ENCODE measurements at places on chromosomes 4 and X.

DNA sequence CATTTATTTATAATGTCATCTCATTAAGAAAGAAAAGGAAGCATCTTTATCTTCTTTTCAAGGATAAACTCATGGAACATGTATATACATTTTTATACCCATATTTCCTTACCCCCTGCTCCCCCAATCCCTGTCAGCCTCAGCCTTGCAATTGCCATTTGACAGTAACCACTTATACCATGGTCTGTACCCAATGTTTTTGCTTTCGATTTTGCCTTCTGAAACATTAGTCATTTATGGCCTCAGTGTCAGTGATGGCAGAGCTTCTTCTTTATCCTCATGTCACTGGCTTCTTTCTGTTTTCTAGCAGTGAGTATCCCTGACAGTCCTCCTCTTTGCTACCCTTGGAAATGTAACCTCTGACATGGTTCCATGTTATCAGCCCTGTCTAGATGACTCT is 228.4 kb downstream of the SPRY1 start:
- no peak for DNase-seq

- no peak for DNase-seq
Measured at GRCh38 chrX:132483488-132483887, 5.3 kb downstream of the MBNL3 start.

GRCh38 chr4:123878976-123879375 is 482.4 kb downstream of the SPRY1 start:
- DNase-seq, result no peak

GRCh38 chr4:10605031-10605430 is 79.5 kb downstream of the CLNK start:
- no peak for DNase-seq

DNA sequence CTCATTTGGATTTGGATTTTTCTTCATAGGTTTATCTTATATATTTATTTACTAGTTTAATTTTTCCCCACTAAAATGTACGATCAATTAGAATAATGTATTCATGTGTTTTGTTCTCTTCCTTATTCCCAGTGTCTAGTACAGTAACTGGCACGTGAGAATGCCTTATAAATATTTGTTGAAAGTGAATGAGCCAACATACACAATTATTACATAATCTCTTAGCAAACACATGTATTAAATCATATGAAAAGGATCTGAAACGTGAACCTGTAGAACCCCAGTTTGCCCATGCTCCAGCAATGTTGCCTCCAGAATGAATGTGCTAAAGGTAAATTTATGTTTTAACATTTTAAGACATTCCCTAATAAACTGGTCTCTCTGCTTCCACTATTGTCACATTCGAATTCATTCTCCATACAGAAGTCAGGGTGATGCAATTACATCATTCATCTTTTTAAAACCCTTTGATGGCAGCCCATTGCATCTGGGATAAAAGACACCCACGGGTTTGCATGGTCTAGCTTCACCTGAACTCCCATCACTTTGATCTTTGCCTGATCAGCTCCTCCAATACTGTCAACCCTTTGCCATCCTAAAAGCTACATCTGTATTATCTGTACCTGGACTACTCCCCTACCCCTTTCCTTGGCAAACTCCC is 30.7 kb upstream of the AREG start:
- DNase-seq, result no peak

DNA sequence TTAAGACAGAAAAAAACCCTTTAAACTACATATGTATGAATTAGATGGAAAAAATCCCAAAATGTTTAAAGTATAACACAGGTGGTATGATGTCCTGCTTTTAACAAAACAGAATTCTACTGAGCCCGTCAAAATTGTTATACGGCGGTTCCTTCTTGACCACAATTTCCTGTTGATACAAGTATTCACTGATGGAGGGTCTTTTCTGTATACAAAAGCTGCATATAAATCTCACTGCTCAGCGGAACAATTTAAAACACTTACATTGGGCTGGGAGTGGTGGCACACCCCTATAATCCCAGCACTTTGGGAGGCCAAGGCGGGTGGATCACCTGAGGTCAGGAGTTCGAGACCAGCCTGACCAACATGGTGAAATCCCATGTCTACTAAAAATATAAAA is 62.4 kb downstream of the RPS6KA3 start:
- no peak for DNase-seq

DNA sequence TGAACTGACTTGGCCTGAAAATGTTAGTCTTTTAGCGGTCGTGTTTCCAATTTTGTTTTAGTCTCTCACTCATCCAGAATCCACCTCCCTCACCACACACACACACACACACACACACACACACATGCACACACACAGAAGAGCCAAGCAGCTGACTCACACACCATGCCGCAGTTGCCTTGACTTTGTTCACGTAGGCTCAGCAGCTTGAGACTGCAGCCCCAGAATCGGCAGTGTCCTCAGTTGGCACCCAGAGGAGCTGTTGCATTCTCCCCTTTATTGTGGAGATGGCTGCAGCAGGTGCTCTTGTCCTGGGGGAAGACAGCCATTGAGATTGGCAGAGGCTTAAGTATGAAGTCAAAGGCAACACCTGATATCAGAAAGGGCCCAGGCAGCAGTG is 20.9 kb upstream of the XPNPEP2 start:
- no peak for DNase-seq

GRCh38 chr4:128635955-128636560 is 173.4 kb upstream of the JADE1 start:
- no peak for DNase-seq

GRCh38 chr4:172095161-172095560 is 282.0 kb downstream of the GALNTL6 start:
- peak; percentile 71 for DNase-seq

GRCh38 chr4:25908491-25908901 is 5.5 kb upstream of the SMIM20 start:
- no peak for DNase-seq

DNA sequence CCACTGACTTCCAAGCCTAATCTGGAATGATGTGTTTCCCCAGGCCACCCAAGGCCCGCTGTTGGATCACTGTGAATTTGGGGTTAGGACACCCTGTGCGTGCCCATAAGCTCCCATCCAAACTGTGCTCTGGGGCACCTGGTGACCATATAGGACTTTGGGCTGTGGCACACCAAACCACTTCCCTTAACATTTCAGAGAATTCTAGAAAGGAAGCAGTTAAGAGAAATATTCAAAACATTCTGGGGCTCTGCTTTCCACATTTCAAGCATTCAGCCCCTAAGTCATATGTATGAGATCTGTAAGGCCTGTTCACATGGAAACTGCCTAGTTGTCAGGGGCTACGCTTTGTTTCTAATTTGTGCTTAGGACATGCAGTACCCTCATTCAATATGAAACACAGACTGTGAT is 14.4 kb downstream of the VGLL1 start:
- no peak for DNase-seq

DNA sequence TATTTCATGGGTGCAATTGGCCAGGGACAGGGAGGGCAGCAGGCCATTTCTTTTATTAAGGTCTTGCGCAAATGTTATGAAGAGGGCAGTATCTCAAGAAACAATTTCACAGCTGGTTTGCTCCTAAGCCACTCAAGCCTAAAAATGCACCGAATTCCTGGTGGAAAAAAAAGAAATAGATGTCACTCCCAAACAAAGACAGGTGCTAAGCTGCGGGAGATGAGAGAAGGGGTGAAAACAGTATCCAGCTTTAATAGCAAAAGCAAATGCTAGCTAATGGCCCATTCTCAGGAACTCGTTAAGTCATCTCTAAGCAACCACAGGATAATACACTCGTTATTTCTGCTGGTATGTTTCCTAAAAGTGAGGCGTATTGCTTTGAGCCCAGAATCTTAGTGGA is 116.4 kb downstream of the ARX start:
- no peak for DNase-seq

DNA sequence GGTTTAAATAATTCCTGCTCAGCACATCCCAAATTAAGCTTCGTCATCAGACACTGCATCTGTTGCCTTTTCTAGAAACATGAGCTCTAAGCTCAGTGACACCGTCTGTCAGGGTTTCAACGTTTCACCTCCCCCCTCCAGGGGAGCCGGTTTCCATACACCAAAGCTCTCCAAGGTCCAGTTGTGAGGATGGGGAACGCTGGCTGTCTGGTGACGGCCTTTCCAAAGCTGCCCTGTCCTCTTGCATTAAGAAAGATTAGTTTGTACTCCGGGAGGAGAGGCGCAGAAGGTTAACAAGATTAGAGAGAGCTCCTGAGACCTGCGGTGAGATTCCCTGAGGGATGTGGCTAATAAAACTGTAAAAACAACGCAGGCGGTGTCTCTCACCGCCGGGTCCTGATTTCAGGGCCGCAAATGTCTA is 43.2 kb downstream of the ASMT start:
- DNase-seq, result no peak

- DNase-seq, result no peak
Measured at GRCh38 chr4:8919651-8920288, 48.1 kb upstream of the HMX1 start.

DNA sequence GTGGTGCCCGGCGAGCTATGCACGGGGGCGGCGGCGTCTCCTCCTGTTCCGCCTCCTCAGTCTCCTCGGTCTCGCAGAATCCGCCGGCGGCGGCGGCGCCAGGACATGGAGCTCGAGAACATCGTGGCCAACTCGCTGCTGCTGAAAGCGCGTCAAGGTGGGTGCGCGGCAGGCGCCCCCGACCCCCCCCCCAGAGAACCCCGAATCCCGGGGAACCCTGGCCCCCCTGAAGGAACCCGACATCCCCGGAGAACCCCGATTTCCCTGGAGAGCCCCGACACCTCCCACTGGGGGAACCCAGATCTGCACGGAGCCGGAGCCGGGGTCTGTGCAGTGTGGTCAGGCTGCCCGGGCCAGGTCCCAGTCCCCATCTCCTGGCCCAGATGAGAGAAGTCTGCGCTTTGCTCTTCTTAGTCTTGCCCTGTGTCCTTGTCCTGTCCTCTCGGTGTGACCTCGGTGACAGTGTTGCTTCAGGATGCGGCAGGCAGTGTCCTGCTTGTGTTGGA is 648 bp downstream of the GRK4 start:
- no peak for DNase-seq

- no peak for DNase-seq
Measured at GRCh38 chrX:44240036-44240435, 103.4 kb downstream of the EFHC2 start.

DNA sequence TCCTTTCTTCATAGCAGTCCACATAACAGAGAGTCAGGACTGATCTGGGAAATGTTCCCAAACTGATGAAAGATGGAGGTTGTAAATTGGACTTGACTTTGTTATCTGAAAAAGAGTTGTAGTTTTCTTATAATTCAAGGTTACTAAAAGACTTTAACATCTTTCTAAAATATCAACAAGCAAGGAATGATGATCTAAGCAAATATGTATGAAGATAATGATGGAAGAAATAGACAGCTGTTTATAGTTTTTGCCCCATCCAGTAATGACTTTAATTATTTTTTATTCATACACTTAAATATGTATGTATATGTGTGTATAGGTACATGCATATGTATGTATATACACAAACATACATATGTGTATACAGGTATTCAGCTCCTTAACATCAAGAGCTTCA is 411.1 kb upstream of the SPOCK3 start:
- DNase-seq, result no peak
